ENCODE measurements at places on chromosomes 3 and 15.

- no peak for DNase-seq
These were observed 769 bp upstream of the CSPG4 start for GRCh38 chr15:75713338-75713895.

DNA sequence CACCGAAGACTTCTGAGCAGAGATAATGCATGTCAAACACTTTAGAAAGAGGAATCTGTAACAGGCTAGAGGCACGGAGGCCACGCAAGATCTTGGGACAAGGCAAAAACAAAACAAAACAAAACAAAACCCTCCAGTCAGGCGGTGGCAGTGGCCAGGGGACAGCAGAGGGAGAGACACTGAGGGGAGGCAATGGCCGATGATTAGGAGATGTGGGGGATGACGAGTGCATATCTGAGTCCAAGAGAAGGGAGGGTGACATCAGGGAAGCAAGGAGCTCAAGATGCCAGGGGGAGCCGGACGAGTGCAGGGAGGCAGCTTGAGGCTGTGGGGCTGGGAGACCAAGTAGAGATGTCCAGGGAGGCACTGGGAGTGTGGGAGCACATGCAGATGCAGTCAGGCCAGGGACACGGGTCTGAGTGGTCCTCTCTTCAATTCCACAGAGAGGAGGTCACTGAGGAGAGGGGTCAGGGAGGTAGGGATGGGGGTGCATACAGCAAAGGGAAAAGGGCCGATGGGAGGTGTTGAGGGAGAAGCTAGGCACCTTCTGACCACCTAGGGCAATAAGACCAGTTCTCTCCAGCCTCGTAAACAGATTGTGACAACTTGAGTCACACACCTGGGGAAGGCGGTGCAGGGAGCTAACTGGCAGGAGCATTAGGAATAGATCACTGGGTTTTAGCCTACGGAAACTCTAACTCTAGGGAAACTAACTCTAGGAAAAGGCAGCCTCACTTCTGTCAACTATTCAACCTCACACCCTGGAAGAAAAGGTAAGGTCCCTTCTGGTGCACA lies 29.6 kb downstream of the SLCO2A1 start:
- no peak for DNase-seq

DNA sequence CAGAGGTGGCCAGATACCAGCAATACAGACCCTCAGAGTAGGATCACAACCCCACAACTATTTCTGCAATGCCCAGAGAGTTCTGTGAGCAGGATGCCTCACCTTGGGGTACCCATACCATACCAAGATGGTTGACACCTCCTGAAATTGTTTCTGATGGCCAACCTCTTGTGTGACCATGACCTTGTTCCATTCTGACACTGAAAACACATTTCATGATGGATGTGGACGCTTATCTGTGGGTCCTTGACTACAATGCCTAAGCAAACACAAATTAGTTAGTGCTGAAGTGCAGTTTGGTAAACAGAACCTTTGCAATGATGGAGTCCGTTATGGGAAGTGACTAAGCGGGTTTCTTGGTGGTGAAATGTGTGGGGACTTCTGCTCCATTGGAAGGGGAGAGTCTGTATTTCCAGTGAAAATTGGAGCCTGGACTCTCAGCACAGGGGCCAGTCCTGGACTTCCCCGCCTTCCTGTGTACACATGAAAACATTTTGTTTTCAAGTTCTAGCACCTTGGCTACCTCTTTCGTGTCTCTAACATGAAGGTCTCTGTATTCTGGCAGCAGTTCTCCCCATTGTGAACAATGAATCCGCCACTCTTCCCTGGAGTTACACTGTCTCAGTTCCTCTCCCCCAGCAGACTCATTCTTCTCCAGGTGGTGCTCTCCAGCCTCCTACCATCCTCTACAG lies 106.2 kb downstream of the XXYLT1 start:
- DNase-seq: no peak

DNA sequence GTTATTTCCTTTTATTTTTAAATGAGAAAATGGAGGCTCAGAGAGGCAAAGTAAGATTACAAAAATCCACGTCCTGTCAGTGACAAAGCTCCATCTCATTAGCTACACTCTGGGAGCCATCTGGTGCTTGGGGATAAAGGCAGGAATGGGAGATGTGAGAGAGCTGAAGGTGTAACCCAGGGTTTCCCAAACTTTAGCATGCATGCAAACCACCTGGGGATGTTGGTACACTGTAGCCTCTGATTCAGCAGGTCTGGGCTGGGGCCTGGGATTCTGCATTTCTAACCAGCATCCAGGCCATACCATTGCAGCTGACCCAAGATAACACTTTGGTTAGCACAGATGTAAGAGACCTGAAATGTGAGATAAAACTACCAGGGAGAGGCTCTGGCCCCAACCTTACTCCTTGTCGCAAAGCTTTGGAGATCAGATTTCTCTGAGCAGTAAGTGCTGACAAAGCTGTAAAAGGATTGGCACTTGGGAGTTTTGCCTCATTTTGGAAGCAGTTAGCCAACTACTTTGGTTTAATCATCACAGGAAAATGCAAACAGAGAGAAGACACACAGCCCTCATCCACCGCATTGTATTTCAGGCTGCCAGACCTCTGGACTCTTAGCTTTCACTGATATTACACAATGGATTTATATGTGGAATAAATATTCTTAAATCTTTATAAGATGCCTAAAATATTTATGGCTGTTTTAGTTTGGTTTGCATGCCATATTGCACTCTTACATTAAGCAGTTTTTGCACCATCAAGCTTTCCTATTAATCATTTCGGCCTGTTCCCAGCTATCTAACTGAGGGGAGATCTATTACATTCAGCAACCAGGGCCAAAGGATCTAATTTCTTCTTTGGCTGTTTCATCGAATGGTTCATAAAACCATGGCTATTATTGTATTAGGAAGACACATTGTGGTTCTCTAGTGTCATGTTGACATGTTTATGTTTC lies 263.0 kb downstream of the EBLN2 start:
- DNase-seq: no peak

DNA sequence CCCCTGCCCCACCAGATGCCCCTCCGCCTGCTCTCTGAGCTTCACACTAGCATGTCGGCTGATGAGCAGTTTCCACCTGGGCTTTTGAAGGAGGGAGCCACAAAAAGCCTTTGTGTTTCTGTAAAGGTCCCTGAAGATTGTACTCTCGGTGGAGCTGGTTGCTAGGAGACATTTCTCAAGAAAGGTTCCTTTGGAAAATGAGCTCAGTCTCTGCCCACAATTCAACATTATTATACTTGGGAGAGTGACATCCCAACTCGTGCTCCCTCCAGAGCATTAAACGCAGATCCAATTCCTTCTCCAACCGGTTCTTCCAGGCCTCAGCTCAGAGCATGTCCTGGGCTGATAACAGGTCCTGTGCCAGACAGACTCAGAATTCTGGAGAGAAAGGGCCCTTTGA lies 26.8 kb upstream of the FAM107A start:
- DNase-seq: no peak

- no peak for DNase-seq
These were observed 107.0 kb downstream of the SHOX2 start for GRCh38 chr3:157999246-157999645.

DNA sequence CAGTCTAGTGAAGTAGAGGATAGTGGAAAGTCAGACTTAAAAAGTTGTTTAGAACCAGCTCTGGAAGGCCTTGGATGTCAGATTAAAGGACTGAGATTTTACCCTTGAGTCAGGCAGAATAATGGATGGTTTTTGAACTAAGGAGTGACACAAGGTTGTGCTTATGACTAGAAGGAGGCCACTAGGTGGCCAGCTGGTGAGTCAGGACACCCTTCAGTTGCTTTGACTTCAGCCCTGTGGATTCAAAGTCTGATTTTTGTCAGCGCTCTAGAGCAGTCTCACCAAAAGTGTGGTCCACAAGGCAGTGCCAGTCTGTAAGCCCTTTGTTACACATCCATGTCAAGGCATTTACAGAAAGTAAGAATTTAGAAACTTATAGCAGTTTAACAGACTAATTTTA lies 3.8 kb upstream of the GABPB1 start:
- no peak for DNase-seq

- DNase-seq: no peak
These were observed 146.1 kb upstream of the KBTBD8 start for GRCh38 chr3:66851894-66852613.

- no peak for DNase-seq
These were observed 63.8 kb upstream of the CGNL1 start for GRCh38 chr15:57312318-57313133.

DNA sequence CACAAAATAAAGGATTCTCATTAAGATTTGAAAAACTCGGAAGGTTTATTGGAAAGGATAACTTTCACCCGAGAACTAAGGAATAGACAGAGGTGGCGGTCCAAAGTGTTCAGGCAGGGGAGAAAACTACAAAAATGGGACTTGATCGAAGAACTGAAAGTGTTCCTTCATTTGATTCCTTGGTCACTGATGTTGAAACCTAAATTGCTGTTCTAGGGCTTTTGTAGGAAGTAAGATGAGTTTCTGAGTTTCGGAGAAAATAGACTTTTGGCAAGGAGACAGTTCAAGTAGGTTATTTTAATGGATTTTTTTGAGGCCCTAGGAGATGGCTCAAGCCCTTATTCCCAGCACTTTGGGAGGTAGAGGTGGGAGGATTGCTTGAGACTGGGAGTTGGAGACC lies 1.4 kb downstream of the TRIP4 start:
- no peak for DNase-seq

GRCh38 chr3:5974630-5975322 lies 787.3 kb downstream of the EDEM1 start:
- no peak for DNase-seq

- no peak for DNase-seq
These were observed 461.4 kb downstream of the DIPK2A start for GRCh38 chr3:144433006-144433405.

DNA sequence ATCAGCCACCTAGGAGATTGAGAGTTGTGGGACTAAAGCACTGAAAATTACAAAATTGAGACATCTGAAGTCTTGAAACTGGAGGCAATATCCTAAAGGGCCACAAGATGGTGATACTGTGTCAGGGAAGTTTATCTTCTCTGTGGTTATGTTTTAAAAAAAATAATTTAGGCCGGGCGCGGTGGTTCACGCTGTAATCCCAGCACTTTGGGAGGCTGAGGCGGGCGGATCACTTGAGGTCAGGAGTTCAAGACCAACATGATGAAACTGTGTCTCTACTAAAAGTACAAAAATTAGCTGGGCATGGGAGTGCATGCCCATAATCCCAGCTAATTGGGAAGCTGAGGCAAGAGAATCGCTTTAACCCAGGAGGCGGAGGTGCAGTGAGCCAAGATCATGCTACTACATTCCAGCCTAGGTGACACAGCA lies 17.9 kb upstream of the NIT2 start:
- peak; percentile 15 for DNase-seq

DNA sequence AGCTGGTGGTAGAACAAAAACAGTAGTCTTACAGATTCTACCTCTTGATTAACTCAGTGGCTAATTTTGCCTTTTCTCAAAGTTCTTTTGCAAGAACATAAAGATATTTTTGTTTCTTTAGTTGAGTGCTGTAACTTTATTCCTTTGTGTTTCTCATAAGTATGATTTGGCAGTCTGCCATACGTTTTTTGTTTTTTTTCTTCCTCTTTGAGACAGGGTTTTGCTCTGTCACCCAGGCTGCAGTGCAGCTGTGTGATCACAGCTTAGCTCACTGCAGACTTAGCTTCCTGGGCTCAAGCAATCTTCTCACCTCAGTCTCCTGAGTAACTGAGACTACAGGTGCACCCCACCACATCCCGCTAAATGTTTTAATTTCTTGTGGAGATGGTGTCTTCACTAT lies 22.4 kb downstream of the B3GNT5 start:
- DNase-seq: no peak

- DNase-seq: no peak
These were observed 29.8 kb upstream of the LPP start for GRCh38 chr3:188124184-188124583.

- DNase-seq: no peak
These were observed at the start of gene GHSR for GRCh38 chr3:172447611-172448579. Gene GHSR (minus strand): TSS chr3:172448456. CDS start chr3:172448413, 43 bp downstream.

DNA sequence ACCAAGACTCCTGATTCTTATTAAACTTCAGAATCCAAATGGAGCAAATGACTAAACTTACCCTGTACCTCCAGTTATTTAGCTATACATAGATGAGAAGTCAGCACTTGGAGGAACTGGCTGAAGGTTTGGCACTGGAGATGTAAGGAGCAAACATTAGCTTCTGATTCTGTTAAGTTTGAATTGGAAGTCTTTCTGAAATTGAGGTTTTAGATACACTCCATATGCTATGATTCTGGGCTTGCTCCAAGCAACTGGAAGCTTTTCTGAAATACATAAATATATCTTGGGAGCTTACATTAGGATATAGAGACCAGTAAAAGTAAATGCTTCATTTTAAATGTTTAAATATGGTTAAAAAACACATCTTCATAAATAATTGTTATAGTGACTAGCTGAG lies 333.7 kb downstream of the EPHA3 start:
- no peak for DNase-seq

DNA sequence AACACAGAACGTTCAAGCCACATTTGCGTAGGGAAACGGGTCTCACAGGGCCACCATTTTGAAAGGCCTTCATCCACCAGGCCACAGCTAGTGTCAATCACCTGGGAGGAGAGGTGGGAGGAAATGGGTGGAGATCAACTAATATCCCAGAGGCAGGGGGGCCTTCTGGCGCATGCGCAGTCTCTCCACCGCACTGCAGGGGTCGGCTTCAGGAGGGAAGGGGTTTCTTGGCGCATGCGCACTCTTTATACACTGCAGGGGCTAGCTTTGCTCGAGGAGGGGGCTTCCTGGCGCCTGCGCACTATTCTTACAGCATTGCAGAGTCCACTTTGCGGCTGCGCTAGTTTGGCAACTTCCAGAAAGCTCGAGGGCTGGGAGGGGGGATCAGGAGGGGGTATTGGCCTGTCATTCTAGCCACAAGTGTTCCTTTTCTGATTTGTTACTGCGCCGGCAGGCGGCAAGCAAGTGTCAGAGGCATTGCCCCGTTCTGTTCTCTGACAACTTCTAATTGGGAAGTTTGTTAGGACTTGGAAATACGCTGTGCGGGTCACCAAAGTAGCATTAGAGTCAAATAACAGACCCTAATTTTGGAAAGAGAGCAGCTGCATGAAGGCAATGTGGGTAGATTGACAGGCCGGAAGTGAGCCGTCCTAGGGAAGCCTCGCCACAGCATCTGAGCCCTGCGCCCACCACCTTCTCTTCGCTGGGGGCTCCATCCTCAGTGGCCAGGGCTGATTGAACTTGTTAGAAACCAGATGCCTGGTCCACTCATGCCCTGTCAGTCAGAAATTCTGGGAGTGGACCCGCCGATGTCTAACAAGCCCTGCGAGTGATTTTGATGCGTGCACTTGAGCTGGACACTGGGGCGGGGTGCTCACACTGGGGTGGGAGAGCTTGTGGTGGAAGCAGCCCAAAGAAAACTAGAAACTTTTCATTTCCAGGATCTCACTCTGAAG lies 173.5 kb upstream of the NDN start:
- DNase-seq: no peak

DNA sequence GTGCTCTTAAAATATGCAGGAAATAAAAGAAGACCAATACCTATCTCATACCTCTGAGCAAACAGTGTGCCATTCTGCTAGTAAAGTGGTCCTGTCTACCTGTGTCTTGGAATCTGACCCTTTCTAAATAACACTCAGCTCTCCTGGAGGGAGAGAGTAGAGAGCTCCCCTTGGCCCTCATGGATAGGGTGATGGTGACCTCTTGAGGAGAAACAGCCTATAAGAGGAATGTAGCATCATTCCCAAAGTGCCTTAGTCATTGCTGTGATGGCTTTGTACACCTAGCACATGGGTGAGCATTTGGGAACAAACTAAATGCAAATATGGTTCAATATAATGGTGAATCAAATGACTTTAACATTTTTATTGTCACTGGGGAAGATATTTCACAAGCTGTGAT lies 10.0 kb downstream of the SNTN start:
- no peak for DNase-seq

Measured in effector memory CD4-positive, alpha-beta T cell (primary cell).